ENCODE measurements at places on chromosomes 7 and 10.

GRCh38 chr10:118501171-118501570, 94.3 kb downstream of the PRLHR start:
- no peak for DNase-seq

DNA sequence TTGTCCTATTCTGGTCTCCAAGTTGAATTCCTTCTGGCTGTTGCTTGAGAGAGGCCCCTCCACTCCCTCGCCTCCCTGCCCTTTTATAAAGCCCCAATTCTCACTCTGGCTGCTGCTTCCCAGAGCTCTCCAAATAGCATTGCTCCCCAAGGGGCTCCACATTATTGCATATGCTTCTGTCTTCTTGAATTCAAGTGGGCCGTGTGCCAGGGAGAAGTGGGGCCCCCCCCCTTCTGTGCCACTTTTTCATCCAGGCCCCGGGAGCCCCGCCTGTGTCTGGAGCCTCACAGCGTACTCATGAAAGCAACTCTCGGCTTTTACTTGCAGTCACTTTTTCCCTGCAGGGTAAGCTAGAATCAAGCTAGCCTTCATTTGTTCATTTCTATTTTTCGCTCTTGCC, 265.1 kb downstream of the CCSER2 start:
- DNase-seq = no peak

- DNase-seq = no peak
These were observed 27.2 kb downstream of the ANKRD16 start for GRCh38 chr10:5862360-5862961.

DNA sequence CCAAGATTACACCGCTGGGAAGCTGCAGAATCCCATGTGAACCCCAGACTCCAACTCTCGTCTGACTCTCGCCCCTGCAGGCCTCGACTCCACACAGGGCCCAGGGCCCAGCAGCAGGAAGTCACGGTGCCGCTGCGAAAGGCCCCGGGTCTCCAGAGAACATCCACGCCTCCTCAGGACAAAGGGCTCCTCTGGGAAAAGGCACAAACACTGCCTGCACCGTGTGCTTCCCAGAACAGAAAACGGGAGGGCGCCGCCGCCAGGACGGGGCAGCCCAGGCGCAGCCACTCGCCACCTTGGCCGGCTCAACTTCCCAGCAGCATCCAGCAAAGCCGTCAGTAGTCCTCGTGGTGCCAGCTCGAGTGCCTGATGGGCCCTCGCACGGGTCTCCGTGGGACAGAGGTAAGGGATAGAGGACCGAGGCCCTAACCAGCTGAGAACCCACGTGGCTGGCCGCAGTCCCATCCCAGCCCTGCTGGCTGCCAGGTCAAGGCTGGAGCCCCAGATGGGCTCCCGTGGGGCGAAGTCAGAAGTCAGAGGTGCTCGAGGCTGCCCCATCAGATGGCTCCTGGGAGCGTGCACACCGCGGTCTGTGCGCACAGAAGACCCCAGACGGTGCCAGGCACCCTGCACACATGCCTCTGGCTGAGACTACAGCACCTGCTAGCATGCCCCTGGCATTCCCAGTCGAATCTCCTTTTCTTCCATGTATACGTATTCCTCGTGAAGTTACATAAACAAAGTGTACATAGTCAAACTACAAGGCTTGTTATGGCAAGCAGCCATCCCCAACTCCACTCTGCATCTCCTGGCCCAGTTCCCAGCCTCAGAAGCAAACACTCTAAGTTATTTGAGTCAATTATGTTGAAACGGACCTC, 60.2 kb downstream of the MAD1L1 start:
- no peak for DNase-seq

DNA sequence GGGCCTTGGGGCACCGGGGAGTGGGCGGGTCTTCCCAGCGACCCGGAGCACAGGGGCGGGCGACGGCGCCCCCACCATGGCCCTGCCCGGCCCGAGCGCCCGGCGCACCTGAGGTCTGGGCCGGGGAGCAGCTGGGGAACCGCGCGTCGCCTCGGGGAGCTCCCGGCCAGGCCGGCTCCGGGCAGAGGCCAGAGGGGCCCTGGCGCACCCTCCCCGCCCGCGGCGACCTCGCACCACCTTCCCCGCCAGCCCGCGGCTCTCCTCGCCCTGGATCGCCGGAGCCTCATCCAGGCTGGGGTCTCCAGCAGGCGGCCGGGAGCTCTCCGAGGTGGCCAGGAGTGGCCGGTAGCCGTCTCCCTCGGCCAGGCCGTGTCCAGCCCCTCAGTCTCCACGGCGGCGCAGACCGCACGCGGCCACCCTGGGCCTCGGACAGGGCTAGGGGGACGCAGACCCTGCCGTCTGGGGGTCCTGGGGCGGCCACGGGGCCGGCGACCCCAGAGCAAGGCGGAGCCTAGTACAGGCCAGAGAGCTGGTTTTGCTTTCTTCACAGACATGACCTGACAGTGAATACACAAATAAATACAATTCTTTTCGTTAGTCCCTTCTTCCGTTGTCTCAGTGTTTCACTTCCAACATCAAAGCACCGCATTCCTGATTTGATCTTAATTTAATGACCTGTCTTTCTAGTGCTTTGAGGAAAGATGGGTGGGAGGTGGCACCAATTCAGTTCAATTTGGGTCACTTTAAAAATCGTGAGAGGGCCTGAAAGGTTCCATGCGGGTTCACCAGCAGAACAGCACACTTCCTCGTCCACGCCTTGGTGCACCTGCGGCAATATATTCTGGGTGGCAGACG, 356.9 kb downstream of the DNAJB6 start:
- DNase-seq = no peak

DNA sequence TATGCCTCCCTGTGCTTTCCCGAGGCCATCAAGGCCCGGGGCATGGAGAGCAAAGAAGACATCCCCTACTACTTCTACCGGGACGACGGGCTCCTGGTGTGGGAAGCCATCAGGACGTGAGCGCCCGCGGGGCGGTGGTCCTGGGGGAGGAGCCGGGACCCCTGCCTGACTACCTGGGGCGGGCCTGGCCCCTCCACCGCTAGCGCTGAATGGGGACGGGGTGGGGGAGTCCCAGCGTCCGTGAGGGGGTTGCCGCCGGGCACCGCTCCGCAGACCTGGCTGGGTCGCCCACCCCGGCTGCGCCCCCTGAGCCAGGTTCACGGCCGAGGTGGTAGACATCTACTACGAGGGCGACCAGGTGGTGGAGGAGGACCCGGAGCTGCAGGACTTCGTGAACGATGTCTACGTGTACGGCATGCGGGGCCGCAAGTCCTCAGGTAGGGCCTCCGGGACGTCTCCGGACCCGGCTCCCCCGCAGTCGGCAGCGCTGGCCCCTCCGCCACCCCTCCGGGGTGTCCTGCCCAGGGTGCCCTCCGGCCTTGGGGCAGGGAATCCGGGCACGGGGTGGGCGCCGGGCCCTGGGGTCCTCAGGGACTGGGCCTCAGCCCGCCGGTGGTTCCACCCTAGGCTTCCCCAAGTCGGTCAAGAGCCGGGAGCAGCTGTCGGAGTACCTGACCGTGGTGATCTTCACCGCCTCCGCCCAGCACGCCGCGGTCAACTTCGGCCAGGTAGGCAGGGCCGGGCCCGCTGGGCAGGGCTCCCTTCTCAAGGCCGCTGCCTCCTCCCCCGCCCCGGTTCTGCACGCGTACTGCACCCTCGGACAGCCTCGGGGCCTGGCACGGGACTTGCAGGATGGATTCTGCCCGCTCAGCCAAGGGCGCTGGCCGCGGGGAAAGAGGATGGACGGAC, 69.3 kb downstream of the ALOX5 start:
- DNase-seq = no peak

DNA sequence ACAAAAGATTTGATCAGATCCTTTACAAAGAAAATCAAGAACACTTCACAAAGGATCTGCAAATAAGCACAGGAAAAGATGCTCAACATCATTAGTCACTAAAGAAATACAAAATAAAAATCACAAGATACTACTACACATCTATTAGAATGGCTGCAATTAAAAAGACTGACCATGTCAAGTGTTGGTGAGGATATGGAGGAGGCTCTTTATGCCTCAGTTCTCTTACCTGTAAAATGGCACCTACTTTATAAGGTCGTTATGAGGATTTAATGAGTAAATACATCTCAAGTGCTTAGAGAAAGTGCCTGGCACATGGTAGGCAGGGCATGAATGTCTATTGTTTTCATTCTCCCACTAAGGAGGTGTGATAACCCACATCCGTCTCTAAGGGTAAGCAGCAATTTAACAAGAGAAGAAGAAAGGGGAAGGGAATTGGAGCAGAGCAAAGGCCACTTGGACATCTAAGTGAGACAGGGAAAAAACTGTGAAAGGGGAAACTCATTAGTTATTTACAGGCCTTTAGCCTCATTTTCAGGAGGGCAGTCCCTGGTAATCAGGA, 157.5 kb upstream of the NFE2L3 start:
- no peak for DNase-seq

DNA sequence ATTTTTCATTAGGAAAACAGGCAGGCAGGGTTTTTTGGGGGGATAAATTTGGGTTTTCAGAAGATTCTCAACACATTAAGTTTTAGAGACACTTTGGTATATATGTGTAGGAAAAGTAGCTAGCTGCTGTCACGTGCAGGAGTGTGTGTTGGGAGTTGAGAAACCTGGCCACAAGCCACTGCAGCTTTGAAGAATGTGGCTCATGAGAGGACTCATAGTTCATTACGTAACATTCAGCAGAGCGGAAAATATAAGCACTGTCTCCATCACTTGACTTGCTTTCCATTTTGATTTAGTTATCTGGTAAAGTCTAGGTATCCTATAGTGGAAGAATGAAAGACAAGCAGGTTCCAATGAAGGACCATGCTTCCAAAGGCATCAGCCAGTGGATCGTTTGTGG, 31.2 kb downstream of the SMNDC1 start:
- DNase-seq = no peak

- no peak for DNase-seq
These were observed 26.9 kb downstream of the NOD1 start for GRCh38 chr7:30451539-30452279.

GRCh38 chr10:45418849-45419675, 45.0 kb downstream of the ALOX5 start:
- no peak for DNase-seq

- DNase-seq = no peak
These were observed 4.3 kb upstream of the UCMA start for GRCh38 chr10:13238271-13239077.

- DNase-seq = no peak
These were observed 43.4 kb upstream of the ADO start for GRCh38 chr10:62761115-62761514.

DNA sequence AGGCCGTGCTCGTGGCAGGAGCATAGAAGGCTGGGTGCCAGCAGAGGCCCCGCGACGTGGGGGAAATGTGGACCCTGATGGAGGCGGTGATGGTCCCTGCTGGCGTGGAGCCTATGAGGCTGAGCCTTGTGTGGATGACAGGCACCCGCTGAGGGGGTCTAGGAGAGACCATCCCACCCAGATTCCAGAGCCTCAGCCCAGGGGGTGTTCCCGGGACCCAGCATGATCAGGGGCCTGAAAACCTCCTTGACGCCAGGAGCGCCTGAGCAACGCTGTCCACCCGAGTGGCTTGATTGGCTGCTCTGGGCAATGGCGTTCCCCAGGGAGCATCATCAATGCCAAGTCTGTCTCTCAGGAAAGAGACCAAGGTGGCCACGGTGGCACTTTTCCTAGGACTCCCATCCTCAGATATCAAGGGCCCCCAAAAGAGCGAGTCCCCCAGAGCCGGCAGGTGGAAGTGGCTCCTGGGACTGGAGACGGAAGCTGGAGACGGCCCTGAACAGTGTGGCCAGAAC, 61.1 kb downstream of the PWWP2B start:
- DNase-seq = no peak

GRCh38 chr10:97664282-97664850, 22.7 kb downstream of the AVPI1 start:
- DNase-seq = no peak

DNA sequence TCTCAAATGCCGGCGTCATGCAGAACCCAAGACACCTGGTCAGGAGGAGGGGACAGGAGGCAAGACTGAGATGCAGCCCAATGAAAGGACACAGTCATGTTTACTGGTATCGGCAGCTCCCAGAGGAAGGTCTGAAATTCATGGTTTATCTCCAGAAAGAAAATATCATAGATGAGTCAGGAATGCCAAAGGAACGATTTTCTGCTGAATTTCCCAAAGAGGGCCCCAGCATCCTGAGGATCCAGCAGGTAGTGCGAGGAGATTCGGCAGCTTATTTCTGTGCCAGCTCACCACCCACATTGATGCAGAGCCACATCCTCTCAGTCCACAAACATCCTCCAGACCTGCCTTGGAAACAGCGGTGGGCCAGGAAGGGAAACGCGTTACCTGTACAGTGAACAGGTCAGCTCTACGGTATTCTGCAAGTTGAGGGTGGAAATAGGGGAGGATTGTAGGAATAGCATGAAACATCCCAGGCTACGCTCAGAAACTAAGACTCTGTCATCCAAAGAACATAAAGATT, 133.1 kb upstream of the PRSS1 start:
- no peak for DNase-seq

- DNase-seq = no peak
These were observed 352.2 kb downstream of the PRPF18 start for GRCh38 chr10:13938950-13939349.

DNA sequence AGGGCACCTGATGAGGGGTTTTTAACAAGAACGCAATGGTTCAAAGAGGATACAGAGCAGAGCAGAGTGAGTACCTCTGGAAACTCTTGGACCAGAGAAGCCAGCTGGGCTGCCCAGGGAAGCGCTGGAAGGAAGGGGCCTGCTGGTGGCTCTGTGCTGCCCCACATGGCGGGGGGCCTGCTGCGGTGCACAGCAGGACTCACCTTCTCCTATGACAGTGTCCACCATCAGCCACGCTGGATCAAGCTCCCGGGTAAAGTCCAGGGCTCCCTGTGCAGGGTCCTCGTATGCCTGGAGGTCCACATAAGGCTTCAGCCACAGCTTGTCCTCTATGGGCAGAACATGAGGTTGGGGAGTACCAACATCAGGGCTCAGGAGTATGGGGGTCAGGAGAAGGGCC, 12.5 kb downstream of the EPHA1 start:
- DNase-seq = no peak

- no peak for DNase-seq
These were observed 54.7 kb downstream of the ZNF727 start for GRCh38 chr7:64099656-64100531.

GRCh38 chr7:1301054-1301881, 68.6 kb downstream of the UNCX start:
- DNase-seq = no peak

GRCh38 chr10:71522442-71523144, 125.9 kb downstream of the CDH23 start:
- no peak for DNase-seq

DNA sequence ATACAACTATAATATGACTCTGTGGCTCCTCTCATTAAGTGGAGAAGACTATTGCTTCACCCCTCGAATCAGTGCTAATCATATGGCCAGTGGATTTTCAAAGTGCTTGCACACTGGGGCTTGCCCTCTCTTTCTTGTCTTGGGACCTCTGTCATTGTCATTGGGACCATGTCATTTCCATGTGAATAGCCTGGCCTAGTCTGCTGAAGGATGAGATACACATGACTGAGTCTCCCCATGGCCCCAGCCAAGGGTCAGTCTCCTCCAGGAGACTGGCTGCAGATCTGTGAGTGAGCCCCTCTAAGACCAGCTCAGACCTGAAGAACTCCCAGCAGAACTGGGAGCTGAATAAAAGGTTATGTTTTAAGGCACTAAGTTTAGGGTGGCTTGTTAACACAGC, 39.5 kb downstream of the PKD1L1 start:
- DNase-seq = no peak
